Cortex of kidney (tissue), 1 donor: ENCODE measurements at places on chromosomes 1 and 21.

DNA sequence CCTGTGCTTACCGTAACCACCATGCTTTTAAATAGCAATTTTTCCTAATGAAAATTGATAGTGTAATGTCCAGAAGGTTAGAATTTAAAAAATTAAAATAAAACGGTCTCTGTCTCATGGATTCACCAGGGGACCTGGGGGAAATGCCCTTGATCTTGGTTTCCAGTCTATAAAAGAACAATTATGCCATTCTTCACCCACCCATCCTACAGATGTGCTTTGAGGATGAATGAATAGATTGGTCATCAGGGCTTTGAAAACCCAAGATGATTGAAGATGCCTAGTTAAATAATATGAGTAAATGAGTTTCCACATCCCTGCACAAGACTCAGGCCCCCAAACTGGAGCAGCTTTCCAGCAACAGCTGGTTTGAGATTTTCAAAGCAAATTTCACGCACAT, 38.7 kb downstream of the CNN3 start:
- no peak for DNase-seq

DNA sequence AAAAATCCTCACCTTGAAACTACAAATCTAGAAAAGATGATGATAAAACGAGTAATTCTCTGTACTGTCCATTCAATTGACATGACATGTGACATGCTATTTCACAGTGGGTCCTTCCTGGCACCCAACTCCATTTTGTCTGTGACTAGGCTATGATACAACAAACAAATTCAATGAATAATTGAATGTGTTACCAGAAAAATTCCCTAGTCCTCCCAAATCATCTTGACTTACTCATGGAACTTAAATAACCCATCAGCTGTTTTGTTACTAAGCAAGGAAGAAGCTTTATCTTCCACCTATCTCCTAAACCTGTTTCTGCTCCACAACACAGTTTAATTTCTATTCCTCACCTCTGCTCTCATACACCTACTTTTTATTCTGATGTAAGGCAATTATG, 30.4 kb downstream of the B3GALNT2 start:
- DNase-seq, result no peak

GRCh38 chr1:84851839-84852238, 41.2 kb downstream of the LPAR3 start:
- no peak for DNase-seq

- no peak for DNase-seq
Measured at GRCh38 chr1:224182057-224182865, 779 bp upstream of the DEGS1 start.

DNA sequence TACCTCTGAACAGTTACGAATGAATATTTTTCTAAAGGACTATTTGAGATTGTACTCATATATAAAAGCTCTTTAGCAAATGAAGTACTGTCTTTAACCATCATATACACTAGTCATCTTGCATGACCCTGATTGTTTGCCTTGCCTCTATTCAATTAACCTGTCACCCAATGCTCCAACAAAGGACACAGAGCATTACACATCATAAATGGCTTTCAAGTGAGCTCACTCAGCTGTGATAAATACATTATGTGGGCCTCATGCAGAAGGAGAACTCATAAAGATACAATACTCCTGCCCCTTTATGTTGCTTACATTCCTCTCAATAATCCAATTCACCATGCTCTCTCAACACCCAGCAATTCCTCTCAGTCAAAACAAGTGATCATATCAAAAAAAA, 993.0 kb upstream of the PRMT6 start:
- no peak for DNase-seq

GRCh38 chr1:69737527-69738185, 169.9 kb downstream of the LRRC7 start:
- no peak for DNase-seq

DNA sequence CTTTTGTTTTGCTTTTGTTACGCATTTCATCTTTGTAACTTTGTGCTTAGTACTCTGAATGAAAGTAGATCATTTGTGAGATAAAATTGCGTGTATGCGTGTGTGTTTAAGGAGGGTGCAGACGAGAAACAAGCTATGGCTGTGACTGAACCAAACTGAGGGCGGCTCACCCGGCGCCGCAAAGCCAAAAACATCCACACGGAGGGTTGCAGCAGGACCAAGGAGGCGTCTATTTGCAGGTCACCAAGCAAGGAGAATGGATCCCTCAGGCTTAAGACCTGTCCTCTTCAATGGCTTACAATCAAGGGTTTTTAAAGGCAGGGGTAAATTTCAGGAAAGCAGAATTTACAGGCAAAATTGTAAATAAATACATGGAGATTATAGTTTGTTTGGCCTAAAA, 12.8 kb downstream of the GCSAML start:
- no peak for DNase-seq

DNA sequence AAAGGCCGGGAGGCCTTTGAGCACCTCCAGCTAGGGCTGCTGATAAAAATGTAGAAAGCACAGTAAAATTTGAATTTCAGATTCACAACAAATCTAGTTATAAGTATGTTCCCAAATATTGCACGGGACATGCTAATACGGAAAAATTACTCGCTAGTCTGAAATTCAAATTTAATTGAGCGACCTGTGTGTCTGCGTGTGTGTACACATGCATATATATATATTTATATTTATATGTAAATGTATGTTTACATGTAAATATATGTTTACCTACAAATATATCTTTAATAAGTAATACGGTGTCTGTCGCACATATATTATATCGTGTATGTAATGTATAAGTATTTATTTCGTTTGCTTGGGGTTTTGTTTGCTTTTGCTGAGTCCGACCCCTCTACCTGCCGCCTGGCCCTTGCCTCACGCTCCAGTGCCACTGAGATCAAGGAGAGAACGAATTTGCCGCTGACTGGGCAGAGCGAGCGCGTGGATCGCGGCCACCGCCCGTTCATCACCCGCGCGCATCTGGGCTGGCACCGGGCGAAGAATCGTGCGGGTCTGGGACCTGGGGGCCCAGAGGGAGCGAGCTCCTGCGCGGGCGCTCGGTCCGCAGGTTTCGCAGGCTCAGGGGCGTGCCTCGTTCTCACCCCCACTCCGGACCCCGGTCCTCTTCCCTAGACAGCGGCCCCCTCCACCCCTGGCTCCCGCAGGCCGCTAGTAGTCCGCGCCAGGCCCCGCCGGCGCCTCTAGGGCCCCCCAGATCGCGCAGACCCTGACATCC, 534 bp upstream of the WRAP73 start:
- DNase-seq, result no peak

- DNase-seq, result no peak
Measured at GRCh38 chr1:157695417-157695816, 5.2 kb downstream of the FCRL3 start.

GRCh38 chr1:7644961-7645750, 125.9 kb upstream of the VAMP3 start:
- no peak for DNase-seq

DNA sequence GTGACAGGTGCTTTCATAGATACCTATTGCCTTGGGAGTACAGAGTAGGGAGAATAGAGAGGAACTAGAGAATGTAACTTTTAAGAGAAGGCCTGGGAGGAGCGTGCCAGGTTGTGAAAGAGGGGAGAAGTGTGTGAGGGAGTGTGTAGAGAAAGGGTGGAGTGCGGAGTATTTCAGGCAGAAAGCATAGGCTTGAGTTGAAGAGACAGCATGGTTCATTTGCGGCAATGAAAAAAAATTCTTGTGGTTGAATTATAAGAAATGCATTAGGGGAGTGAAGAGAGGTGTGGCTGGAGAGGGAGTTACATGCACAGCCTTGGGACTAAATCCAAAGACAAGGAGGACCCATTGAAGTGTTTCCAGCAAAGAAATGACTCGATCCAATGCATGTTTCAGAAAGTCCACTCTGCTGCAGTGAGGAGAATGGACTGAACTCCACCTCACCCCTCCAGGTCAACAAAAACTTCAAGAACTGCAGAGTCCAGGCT, 81.7 kb upstream of the ADAM30 start:
- no peak for DNase-seq

DNA sequence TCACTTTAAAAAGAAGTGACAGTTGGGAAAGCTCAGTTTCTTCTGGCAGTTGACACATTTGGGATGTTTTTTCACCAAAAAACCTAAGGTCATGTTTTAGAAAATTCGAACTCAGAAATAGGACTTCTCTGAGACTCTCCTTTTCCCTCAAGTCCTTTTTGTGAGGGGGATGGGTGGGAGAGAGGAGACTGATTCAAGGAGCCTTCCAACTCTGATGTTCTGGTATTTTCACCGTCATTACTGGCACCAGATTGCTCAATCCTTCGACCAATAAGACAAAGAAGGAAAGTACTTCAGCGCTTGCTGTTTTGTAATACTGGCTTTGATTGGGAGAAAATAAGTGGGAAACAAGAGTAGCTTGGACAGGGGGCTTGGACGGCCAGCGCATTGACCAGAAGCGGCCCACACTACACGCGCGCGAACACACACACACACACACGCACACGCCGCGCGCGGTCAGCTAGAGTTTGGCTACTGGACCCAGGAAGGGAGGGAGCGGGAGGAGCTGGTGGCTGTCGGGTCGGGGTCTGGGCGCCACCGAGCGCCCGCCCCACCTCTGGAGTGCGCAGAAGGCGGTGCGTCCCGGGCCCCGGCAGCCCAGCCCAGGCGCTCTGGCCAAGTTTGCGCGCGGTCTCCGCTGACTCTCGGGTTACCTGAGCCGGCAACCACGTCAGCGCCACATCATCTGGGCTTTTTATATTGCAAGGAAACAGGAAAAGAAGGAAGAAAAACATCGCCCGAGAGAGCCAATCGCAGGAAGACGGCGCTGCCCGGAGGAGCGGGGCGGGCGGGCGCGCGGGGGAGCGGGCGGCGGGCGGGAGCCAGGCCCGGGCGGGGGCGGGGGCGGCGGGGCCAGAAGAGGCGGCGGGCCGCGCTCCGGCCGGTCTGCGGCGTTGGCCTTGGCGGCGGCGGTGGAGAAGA, at the start of gene KCNK1:
Gene KCNK1, plus strand, starts transcription at position 855 of the 921 bp plus-strand sequence. Its CDS starts 66 bp downstream, at position 921.
- DNase-seq, result no peak

- no peak for DNase-seq
Measured at GRCh38 chr1:227912866-227913265, 34.9 kb downstream of the WNT9A start.

DNA sequence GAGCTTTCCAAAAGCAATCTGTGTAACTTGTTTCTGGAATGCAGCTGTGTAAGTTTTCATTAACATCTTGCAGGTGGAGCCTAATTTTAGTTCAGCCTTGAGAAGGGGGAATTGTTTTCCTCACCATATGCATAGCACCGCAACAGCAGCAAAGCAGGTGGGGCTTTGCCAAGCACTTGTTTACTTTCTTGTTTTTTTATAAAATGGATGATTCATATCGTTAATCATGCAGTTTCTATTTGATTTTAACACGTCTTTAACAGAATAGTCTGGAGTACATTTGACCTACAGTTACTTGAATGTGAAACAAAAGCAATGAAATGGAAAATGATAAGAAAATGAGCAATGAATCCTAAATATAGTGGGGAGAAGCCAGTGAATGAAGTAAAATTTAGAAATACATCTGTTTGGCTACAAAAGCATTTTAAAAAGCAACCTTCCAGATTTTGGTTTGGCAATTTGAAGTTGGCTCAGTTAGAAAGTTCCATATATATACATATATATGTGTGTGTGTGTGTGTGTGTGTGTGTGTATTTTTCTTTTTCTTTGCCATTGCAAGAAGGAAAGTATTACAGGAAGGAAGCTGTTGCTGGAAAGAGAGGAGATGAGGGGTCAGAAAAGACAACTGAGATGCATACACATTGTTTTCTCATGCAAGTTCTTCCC, 119.0 kb upstream of the ADGRL2 start:
- no peak for DNase-seq

DNA sequence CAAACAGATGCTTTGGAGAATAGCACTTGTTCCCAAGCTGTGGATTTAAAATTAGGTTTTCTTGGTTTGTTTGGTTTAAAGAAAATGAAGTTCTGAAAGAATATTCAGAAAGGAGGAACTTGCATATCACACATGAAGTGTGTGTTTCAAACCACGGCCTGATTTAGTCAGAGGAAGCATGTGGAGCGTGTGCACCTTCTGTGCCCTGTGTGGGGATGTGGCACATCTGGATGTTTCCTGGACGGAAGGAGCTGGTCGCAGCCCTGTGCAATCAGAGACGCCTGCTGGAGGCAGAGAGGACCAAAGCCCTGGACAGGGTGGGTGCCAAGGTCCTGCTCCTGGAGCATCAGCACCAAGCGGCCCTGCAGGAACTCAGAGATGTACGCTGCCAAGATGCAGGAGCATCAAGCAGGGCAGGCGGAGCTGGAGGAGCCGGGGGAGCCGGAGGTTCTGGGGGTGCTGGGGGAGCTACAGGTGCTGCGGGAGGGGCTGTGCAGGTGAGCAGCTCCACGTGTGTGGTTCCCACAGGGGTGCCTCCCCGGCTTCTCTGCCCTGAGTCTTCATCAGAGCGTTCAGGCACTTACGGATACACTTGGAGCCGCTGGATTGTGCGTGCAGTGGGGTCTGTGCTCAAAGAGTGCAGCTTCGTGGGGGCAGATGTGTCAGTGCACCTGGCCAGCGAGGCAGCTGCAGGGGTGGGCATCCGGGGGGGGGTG, 45.7 kb downstream of the PCNT start:
- DNase-seq, result no peak

DNA sequence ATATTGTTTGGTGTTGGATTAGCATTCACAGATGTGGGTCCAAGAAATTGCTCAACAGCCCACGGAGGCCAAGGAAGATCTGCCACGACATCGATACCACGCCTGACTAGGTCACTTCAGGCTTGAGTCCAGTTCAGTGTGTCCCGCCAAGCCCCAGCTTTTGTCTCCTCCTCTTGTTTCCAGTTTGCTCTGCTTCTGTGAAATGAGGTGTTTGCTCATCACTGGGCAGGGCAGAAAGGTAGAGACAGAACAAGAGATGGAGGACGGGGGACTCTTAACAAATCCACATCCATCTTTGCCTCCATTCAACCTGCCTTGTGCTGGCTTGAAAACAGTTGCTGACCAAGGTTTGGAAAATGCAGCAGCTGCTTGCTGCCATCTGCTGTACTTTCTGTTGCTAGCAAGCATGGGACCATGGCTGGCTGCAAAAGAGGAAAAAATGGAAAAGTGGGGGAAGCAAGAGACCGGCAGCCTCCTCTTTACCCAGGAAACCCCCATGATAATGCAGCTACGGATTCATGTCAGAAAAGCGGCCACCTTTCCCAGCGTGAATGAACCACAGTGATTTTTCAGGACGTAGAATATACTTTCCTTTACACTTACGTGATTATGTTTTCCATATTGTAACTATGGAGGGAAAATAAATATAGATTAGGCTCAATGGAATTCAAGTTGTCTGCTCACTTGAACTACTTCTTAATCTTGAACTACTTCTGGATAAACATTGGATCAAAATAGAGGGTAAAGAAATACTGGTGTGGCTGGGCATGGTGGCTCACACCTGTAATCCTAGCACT, 80.2 kb upstream of the GREM2 start:
- DNase-seq, result no peak
